NT2/D1 (cell line): ENCODE measurements at places on chromosomes 13 and 19.

- DNase-seq, result no peak
Measured at GRCh38 chr13:46341112-46341711, 45.8 kb downstream of the RUBCNL start.

DNA sequence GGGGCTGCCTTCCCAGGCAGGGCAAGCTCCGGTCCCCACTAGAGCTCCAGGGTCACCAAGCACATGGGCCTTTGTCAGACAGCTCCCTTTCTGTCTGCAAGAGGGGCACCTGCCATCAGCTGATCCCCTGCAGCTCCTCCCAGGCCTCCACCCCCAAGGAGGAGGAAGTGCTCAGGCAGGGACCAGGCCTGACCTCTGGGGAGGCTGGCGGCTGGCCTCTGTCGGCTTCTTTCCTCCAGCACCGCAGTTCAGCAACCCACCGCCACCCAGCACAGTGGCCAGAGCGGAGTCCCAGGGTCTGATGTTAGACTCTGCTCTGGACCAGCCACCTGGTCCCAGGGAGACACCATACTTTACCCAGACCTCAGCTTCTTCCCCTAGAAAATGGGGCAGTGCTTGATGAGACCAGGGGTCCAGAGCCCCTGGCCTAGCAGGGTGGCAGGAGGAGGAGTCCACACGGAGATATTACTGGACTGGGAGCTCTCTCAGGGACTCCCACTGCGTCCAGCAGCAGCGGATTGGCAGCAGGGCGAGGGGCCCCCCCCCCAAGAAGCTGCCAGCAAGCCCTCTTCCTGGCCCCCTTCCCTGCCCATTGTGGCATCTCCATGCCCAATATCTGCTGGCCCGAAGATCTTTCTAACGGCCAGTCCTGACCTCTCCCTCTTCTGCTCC, 24.1 kb downstream of the NKPD1 start:
- DNase-seq, result no peak

GRCh38 chr13:43786766-43787517, at the start of gene ENOX1:
Gene ENOX1 (minus strand): TSS chr13:43786972.
- DNase-seq, result no peak

DNA sequence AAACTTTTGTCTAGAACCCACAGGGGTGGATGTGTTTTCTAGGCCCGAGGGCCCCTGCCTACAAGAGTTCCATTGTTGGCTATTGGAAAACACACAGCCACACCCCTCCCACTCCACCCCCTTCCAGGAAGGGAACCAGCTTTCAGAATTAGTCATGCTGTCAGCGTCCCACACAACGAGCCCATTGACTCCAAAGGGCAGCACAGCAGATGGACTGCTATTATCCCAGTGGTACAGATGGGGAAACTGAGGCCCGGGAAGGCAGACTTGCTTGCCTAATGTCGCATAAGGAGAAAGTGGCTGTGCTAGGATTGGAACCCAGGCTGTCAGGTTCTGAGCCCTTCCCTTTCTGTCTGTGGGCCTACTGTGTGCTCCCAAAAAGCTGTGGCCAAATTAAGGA, 8.1 kb upstream of the FXYD3 start:
- no peak for DNase-seq

DNA sequence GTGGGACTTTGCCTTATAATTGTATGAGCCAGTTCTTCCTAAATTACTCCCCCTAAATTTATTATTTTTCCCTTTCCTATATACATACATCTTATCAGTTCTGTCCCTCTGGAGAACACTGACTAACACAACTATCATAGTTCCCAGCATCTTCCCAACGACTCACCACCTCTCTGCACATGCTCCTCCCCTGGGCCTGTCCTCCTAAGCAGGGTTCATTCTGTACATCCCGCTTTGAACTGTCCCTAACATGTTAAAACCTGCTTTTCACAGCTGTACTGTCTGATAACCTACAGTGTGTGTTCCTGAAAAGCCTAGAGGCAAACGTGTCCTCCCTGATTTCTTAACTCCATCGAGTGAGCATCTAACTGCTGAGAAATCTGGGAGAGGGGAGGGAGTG, 141.7 kb downstream of the EFNB2 start:
- no peak for DNase-seq

DNA sequence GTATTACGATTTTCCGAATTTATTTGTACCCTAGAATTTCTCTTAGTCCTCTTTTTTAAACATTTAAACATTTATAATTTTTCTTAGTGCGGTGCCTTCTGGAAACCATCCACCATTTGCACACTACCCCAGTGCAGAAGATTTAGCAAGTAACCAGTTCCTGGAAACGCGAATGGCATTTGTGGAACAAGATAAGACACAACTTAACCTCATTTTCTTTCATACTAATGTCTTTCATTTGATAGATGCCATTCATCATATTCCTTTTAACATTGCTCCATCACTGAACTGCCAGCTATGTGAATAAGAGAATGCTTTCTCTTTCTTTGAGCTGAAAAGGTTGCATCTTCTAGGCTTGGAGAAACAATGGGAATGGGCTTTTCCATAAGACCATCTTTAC, 6.8 kb downstream of the FRY start:
- no peak for DNase-seq

DNA sequence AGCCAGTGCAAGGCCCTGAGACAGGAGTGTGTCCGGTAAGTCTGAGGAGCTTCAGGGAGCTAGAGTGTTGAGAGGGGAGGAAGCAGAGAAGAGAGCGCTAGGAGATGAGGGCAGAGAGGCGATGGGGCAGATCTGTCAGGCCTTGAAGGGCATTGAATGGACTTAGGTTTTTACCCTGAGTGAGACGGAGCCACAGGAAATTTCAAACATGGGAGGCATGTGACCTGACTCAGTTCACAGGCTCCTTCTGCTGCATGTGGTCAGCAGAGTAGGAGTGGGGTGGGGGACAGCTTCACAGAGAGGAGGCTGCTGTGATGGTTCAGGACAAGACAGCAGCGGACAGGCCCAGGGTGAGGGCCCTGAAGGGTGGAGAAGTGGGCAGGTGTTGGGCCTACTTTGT, 2.5 kb upstream of the FAM98C start:
- no peak for DNase-seq
